8988T (cell line): ENCODE measurements at places on chromosomes 6 and 20.

- DNase-seq, result no peak
These were observed 14.2 kb downstream of the CCR6 start for GRCh38 chr6:167137081-167137480.

DNA sequence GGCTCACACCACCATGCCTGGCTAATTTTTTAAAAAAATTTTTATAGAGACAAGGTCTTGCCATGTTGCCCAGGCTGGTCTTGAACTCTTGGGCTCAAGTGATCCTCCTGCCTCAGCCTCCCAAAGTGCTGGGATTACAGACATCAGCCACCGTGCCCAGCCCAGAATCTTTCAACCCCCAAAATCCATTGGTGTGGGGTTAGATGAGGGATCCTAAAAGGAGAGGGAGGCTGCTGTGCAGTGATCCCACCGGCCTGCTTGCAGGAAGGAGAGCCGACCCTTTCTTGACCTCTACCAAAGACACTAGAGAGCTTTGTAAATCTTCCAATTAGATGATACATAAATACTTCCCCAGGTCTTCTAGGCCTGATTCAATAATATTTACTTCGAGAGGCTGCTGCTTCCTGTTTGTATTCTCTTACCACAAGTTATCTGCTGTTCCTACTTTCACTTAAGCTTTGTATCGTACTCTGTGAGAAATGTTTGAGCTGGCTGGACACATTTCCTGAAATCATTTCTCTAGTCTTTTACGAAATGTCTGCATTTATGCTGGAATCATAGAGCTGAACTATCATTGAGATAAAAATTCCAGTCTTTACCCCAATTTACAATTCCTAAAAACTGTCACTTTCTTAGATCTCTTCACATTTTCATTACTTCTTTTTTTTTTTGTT is 49.3 kb upstream of the IER3 start:
- DNase-seq, result no peak

- no peak for DNase-seq
These were observed 19.6 kb downstream of the MBOAT1 start for GRCh38 chr6:20192625-20193024.

DNA sequence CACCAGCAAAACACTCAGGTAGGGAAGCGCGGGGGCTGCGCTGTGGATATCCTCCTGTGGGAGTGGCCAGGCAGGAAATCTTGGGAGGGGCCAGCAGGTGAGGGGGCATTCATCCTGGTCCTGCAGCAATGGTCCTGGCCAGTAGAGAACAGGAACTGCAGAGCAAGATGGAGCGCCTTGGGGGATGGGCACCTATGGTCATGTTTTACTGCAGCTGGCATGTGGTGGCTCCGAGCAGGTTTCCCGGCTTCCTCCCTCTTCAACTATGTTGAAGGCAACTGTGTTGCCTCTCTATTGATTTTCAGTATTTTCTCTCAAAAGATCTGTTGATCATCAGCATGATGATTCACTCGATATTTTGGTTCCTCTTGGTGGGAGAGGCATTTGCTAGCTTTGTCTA is 70.9 kb downstream of the SNAP91 start:
- no peak for DNase-seq

- DNase-seq, result no peak
These were observed 78.2 kb upstream of the CST7 start for GRCh38 chr20:24870881-24871280.
